ENCODE measurements at places on chromosomes 1 and 21. TPM values are rescaled to one million over a fixed set of nuclear protein-coding genes. Genes with fewer than 3 reads are reported as not detected.
A peak's percentile ranks its signal among the peaks of the same experiment; 100 is the strongest.

DNA sequence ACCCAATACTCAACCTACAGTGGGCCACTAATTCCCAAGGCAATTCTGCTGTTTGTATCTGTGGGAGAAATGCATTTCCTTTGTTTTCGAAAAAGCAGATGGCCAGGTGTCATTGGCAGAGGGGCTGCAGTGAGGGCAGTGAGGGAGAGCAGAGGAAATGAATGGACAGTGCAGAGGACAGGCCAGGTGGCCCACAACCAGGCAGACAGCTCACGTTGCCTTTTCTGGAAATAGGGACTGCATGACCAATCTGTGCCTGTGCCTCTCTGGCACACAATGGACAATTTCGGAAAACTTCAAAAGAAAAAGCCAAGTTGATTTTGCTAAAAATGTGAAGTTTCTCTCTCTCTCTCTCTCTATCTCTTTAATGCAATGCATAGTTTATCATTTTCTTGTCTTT is 52.6 kb upstream of the ETS2 start:
- DNase-seq = no peak

DNA sequence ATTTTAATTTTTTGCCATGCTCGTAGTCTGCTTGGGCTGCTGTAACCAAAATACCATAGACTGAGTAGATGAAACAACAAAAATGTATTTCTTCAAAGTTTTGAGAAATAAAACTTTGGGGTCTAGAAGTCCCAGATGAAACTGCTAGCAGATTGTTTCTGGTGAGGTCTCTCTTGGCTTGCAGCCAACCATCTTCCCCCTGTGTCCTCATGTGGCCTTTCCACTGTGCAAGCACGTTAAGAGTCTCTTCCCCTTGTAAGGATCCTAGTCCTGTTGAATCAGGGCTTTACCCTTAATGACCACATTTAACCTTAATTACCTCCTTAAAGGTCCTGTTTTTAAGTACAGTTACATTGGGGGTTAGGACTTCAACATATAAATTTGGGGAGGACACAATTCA is 86.6 kb downstream of the PTBP2 start:
- DNase-seq = no peak

DNA sequence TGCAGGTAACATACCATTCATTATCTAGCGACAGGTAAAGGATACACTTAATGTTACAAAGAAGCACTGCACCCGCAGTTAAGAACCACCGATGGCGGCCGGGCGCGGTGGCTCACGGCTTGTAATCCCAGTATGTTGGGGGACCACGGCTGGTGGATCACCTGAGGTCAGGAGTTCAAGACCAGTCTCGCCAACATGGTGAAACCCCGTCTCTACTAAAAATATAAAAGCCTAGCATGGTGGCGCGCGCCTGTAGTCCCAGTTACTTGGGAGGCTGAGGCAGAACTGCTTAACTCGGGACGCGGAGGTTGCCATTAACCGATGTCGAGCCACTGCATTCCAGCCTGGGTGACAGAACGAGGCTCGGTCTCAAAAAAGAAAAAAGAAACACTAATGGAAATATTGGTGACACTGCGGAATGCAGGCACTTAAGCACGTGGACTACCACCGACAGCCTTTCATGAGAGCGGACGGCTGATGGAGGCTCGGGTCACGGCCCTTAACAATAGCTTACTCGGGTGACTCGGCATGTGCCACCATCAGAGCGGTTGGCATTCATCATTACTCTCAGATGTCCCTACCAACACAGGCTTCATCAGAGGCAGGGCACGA is 542 bp downstream of the GAS5 start:
- DNase-seq = peak; percentile 14

GRCh38 chr21:32065654-32066053 is 192.8 kb downstream of the HUNK start:
- DNase-seq = no peak

DNA sequence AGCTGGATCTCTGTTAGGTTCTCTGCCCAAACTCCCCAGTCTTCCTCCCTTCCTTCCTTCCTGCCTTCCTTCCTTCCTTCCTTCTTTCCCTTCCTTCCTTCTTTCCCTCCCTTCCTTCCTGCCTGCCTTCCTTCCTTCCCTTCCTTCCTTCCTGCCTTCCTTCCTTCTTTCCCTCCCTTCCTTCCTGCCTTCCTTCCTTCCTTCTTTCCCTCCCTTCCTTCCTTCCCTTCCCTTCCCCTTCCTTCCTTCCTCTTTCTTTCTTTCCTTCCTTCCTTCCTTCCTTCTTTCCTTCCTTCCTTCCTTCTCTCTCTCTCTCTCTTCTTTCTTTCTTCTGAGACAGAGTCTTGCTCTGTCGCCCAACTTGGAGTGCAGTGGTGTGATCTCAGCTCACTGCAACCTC is 8.7 kb upstream of the LSM10 start:
- DNase-seq = no peak

DNA sequence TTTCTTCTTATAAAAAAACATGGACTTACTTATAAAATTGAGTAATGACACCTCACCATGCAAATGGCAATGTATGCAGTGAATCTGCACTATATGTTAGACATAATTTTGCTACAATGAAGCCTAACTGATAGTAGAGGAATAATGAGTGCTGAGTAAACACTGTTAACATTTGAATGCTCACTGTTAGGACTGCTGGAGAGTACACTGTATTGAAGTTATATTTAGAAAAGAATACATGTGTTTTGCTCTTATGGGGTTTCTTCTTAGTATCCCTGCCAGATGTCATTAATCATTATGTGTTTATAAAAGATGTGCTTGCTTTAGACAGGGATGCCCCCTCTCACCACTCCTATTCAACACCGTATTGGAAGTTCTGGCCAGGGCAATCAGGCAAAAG is 111.1 kb upstream of the ZP4 start:
- DNase-seq = no peak

DNA sequence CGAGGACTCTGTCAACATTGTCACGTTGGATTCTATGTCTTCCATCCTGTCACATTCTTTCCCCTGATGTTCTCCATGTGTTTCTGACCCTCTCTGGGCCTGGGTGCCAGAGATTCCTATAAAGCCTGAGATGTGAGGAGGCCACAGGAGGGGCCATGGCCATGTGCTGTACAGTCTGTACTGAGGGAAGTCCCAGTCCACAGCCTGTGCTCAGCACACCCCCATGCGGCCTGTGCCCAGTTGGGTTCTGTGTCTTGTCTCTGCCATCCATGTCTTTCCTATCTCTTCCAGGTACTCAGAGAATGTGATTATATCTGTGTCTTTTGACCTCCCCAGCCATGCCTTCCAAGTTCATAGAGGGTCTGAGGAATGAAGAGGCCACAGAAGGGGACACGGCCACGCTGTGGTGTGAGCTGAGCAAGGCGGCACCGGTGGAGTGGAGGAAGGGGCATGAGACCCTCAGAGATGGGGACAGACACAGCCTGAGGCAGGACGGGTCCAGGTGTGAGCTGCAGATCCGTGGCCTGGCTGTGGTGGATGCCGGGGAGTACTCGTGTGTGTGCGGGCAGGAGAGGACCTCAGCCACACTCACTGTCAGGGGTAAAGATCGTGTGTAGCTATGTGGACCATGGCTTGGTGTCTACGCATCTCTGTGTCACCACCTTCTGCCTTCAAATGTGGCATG is 86.1 kb downstream of the OBSCN start:
- no peak for DNase-seq

GRCh38 chr1:228460821-228461220 is 26.4 kb upstream of the RNF187 start:
- DNase-seq = no peak

GRCh38 chr1:87805666-87806378 is 477.1 kb downstream of the LMO4 start:
- no peak for DNase-seq

DNA sequence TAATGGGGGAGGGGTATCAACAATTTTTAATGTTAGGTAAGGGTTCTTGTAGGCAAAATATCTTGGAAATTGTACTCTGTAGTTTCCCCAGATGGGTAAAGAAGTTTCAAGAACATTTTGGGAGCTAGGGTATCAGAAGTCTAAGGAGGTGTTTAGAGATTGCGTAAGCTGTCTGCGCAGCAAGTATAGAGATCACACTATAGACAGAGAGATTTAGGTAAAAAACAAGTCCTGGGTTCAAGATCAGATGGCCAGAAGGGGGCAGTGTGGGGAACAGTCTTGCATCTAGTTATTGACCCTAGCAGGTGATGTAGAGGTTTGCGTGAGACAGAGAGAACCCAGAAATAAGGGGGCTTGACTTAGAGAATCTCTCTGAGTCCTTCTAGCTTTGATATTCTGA is 80.8 kb downstream of the S1PR1 start:
- peak; percentile 32 for DNase-seq

GRCh38 chr1:57204942-57205787 is 218.7 kb downstream of the DAB1 start:
- DNase-seq = no peak

- no peak for DNase-seq
Observed at GRCh38 chr1:60899464-60899863, 182.9 kb upstream of the NFIA start.

GRCh38 chr1:154313066-154313356 is 7.9 kb upstream of the AQP10 start:
- DNase-seq = no peak

- DNase-seq = no peak
Observed at GRCh38 chr1:92333668-92334067, 34.8 kb downstream of the RPAP2 start.

- DNase-seq = no peak
Observed at GRCh38 chr1:9371391-9371935, 78.8 kb downstream of the SPSB1 start.

DNA sequence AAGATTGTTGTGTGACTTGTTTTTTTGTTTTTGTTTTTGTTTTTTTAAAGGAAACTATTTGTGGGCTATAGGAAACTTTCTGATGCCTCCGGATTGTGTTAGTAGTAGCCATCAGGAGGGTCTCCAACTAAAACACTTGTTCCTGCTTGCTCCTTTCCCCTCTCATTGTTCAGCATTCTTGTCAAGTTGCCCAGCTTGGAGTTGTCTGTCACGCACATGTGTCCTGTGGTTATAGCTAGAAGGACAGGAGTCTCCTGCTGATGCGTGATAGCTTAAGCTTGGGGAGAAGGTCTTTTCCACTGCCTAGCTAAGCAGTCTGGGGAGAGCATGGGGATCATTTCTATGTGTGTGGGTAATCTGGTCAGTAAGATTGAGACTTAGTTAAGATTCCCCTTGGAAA is 3.2 kb upstream of the LYPLA2 start:
- no peak for DNase-seq

ESRRG gene
- 1.8 TPM for total RNA-seq

HAO2 gene
- total RNA-seq = 0.53 TPM

DYNLT5 gene
- total RNA-seq = 1.6 TPM

ACTRT2 gene
- not detected for total RNA-seq

ZNF593OS gene
- not detected for total RNA-seq

DCST1 gene
- total RNA-seq = not detected

CELA2A gene
- 1.1 TPM for total RNA-seq
